CD4-positive, alpha-beta T cell (primary cell): ENCODE measurements at places on chromosomes 5 and 9. TPM values are rescaled to one million over a fixed set of nuclear protein-coding genes. Genes with fewer than 3 reads are reported as not detected.

- H3K36me3 ChIP-seq: no peaks in the 10 kb centered on the region
- no peak overlapping the region for H3K4me3 ChIP-seq
- no peak for DNase-seq
- H3K27me3 ChIP-seq: no peaks in the 10 kb centered on the region
- H3K27ac ChIP-seq: no peak overlapping the region
- H3K4me1 ChIP-seq: no peaks in the 10 kb centered on the region
Observed at GRCh38 chr9:11749396-11749795, 943.8 kb upstream of the TYRP1 start.

Gene CXCL14
- not detected for total RNA-seq

GRCh38 chr5:31688515-31689092 lies 49.7 kb downstream of the PDZD2 start:
- H3K27ac ChIP-seq: no peak overlapping the region
- H3K4me1 ChIP-seq: no peaks in the 10 kb centered on the region
- DNase-seq: no peak
- H3K4me3 ChIP-seq: no peak overlapping the region
- no peaks in the 10 kb centered on the region for H3K36me3 ChIP-seq

GRCh38 chr5:113235884-113236283 lies 198.9 kb downstream of the TSSK1B start:
- H3K27me3 ChIP-seq: no peaks in the 10 kb centered on the region
- no peaks in the 10 kb centered on the region for H3K4me1 ChIP-seq
- no peak overlapping the region for H3K4me3 ChIP-seq
- H3K36me3 ChIP-seq: no peaks in the 10 kb centered on the region

Gene ZNF454
- not detected for total RNA-seq

DNA sequence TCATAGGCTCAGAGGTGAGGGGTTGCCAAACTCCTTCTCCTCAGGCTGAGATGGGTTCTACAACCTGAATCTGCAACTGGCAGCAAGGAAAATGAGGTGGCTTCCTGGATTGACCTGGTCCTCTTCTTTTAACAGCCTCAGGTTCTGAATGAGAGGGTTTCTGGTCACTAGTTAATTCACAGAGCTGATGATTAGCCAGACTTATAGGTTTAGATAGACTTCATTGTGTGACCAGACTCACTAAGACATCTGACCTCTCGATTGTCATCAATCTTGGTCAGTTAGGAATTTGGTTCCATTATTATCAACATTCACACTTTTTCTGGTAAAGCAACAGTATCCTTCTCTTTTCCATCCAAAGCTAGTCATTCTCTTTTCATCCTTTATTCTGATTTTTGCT lies 257.9 kb downstream of the PAPPA start:
- no peak for DNase-seq
- no peak overlapping the region for H3K4me3 ChIP-seq
- no peaks in the 10 kb centered on the region for H3K4me1 ChIP-seq
- H3K27me3 ChIP-seq: no peaks in the 10 kb centered on the region

- H3K4me3 ChIP-seq: no peak overlapping the region
- H3K4me1 ChIP-seq: peaks cover 10% of the 10 kb centered on the region
Observed at GRCh38 chr9:37005517-37006140, 28.4 kb downstream of the PAX5 start.

DNA sequence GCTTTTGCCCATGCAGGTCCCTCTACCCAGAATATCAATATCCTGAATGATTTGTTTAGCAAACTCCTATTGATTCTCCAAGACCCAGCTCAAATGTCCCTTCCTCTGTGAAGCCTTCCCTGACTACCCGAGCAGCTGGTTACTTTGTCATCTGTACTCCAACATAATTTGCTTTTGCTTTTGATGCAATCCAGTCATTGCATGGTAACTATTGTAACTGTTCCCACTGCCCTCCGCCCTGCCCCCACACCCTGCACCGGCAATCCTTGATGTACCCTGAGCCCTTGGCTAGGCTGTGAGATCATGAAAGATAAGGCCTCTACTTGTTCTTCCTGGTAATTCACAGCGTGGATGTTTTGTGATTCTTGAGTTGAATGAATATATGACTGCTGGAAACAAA lies 119.9 kb upstream of the BOD1 start:
- no peak overlapping the region for H3K4me3 ChIP-seq
- H3K27me3 ChIP-seq: no peaks in the 10 kb centered on the region
- no peaks in the 10 kb centered on the region for H3K36me3 ChIP-seq
- no peak for DNase-seq
- no peak overlapping the region for H3K27ac ChIP-seq
- no peaks in the 10 kb centered on the region for H3K4me1 ChIP-seq

- no peak overlapping the region for H3K4me3 ChIP-seq
- H3K4me1 ChIP-seq: no peaks in the 10 kb centered on the region
- H3K36me3 ChIP-seq: no peaks in the 10 kb centered on the region
- DNase-seq: no peak
- no peak overlapping the region for H3K27ac ChIP-seq
Observed at GRCh38 chr9:110591526-110591925, 12.0 kb upstream of the SVEP1 start.

GRCh38 chr9:129921905-129922304 lies 86.6 kb downstream of the USP20 start:
- no peak for DNase-seq
- no peak overlapping the region for H3K27ac ChIP-seq
- H3K4me1 ChIP-seq: no peaks in the 10 kb centered on the region
- no peaks in the 10 kb centered on the region for H3K27me3 ChIP-seq
- peaks cover 78% of the 10 kb centered on the region for H3K36me3 ChIP-seq
